AG09309 (cell line): ENCODE measurements at places on chromosomes 13 and 19.
A peak's percentile ranks its signal among the peaks of the same experiment; 100 is the strongest.

GRCh38 chr19:16330806-16331690 is 6.4 kb downstream of the KLF2 start:
- DNase-seq = no peak

DNA sequence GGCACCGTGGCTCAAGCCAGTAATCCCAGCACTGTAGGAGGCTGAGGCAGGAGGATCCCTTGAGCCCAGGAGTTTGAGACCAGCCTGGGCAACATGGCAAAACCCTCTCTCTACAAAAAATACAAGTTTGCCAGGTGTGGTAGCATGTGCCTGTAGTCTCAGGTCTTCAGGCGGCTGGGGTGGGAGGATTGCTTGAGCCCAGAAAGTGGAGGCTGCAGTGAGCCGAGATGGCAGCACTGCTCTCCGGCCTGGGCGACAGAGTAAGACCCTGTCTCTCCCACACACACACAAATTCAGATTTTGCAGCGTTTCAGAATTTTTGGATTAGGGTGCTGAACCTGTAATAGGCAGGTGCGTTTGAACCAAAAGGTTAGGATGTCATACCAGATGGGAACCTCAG is 2.2 kb downstream of the RPS11 start:
- DNase-seq = no peak

DNA sequence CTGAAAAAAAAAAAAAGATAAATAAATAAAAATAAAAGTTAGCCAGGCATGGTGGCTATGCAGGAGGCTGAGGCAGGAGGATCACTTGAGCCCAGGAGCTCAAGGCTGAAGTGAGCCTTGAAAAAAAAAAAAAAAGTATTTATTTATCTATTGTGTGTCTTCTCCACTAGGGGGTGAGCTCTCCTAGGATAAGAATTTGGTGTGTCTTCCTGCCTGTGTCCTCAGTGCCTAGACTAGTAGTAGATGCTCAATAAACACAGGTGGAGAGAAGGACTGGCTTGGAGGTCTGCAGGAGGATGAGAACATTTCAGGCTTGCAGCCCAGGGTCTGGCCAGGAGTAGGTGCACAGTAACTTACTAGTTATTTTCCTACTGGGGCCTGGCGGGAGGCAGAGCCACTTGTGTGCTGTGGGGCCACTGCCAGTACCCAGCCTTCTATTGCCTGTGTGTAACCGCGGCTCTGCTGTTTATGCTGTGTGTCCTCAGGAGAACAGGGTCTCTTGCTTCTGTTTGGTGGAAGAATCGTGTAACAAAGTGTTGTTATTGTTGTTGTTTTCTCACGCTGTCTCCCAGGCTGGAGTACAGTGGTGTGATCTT is 5.4 kb downstream of the LMTK3 start:
- DNase-seq = peak; percentile 8

GRCh38 chr13:111303559-111303958 is 16.9 kb upstream of the TEX29 start:
- DNase-seq = no peak

DNA sequence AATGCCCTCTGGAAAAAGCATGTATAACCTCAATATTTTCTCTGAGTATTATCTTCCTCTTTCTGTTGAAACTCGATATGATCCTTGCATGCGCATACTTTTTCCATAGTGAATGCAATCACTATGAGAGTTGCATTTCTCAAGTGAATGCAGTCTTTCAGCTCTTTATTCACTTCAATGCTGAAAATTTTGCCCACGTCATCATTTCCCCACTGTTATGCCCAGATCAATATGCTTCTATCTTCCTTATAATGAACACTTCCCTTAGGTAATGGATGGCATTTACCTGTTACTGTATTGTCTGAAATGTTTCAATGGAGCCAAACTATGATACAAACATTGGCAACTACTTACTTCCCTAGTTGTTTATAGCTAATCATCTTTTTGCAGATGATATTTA is 866.6 kb upstream of the SLITRK6 start:
- DNase-seq = no peak

GRCh38 chr13:93231867-93232266 is 5.3 kb downstream of the GPC6 start:
- no peak for DNase-seq

DNA sequence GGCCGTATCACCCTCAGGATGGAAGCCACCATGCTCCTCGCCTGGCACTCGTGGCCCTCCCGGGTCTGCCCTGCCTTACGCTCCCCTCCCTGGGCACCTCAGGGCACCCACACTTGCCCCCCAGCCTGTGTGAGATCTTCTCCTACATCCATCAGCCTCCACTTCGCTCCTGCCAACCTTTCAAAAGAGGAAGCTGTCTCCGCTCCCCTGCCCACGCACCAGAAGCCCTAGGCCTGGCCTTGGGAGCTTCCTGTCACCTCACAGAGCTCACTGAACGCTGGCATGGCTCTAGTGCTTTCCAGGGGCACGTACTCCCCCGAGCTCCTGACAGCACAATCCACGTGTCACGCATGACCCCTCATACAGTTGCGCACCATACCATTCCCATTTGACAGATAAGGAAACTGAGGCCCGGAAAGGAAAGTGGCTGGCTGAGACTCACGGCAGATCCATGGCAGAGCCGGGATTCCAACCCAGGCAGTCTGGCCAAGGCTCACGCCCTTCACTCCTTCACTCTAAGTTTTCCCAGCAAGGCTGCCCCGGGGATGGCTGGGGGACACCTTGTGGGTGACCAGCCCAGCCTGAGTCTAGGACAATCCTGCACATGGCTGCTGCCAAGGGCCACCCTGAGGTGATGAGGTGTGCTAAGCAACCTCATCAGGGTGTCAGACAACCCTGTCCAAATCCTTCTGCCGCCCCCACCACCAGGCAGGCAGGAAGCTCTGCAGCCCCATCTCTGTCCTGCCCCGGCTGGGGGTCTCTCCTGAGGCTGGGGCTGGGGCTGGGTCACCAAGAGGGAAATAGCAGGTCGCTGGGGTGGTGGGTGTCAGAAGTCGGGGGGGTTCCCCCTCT is 19.3 kb downstream of the PPP1R12C start:
- no peak for DNase-seq

DNA sequence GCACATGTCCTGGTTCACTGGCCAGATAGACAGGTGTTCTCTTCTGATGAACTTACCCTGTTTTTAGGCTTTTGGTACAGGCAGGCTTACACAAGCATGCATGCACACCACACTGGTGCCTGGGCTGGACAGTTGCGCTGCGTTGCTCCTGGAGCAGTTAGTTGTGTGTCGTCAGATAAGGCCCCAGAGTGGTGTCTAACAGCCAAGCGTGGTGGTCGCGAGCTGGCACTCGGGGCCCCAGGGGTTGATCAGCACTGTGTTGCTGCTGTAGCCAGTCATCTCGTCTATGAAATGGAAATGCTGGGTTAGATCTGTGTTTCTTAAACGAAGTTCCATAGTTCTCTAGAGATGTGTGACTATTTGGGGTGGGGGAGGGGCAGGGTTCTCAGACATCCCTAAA is 24.6 kb upstream of the TEX29 start:
- DNase-seq = no peak

GRCh38 chr13:99655351-99656091 is 154.2 kb downstream of the TM9SF2 start:
- DNase-seq = peak; percentile 72

GRCh38 chr13:95035311-95036109 is 265.7 kb downstream of the ABCC4 start:
- DNase-seq = no peak

DNA sequence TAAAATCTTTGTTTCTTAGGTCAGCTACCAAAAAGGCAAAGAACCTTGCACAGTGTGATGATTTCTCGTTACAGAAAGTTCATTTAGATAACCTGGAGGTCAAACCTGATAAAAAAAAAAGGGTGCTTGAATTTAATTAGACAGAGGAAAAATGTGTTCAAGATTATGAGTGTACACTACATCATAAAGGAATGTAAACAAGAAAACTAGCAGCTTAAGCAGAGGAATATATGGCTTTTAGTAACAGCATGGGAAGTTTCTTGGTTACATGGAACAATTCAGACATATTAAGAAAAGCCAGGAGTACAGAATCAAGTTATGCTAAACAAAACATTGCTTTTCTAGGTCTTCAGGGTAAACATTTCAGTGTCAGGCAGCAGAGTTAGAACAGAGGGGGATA is 32.9 kb downstream of the ING1 start:
- DNase-seq = no peak

DNA sequence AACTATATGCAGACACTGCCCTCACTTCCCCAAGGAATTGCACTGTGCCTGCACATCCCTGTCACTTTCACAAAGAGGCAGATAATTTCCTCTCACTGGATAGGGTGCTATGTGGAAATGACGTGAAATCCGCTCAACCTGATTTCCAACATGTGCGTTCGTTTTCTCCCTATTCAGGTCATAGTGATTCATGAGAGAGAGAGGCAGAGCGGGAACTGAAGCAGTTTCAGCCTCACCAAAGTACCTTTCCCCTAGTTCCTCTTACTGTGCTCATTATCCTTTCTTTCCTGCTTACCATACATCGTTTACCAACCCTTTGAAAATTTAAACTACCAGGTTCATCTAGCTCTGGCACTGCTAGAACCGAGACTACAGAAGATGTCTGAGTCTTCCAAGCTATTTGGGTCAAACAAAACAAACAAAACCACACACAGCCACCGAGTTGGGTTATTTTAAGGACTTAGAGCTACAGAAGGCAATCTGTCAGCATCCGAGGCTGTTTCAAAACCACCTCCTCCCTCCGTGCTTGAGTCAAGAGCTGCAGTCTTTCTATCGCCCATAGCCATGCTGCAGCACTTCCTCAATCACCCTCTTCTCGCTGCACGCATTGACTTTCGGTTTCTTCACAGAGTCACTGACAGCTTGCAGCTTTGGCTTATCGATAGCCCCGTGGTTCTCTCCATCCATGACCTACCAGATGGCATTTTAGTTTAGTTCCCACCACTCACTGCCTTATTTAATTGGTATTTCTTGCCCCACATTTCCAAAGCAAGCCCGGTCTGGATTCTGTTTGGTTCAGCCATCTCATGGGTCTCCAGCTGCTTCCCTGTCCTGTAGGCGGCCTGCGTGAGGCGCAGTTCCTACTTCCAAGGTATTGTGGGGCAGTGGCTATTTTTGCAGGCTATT is 1395.8 kb downstream of the EFNB2 start:
- no peak for DNase-seq

GRCh38 chr19:13795595-13796300 is 505 bp downstream of the ZSWIM4 start:
- DNase-seq = no peak

DNA sequence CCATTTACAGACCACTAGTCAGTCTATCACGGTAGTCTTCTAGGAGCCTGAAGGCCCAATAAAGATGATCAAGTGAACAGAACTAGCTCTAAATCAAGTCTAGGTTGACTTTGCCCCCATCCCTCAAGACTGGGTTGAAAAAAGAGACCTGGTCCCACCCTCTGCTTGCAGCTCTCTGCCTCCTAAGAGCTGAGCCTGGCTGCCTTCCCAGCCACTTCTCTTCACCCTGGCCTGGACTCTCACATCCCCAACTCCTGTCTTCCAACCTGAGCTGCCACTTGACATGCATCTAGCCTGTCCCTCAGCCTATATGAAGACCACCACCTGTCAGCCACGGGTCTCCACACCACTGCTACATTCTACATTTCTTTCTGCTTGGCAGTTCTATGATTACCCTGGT is 99.6 kb downstream of the FOXO1 start:
- no peak for DNase-seq

GRCh38 chr13:48220592-48220980 is 12.4 kb upstream of the ITM2B start:
- DNase-seq = no peak

DNA sequence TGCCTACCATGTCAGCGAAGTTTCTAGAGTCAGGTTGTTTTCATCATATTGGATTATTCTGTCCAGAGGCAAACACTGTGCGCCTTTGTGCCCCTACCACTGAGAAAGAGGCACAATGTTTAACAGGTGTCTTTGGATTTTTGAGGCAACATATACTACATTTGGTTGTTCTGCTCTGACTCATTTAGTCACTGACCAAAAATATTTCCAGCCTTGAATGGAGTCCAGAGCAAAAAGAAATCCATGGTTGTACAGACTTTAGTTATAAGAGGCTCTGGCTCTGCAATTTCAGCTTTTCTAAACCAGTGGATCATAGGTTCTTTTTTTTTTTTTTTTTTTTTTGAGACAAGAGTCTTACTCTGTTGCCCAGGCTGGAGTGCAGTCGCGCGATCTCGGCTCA is 35.7 kb downstream of the LACC1 start:
- DNase-seq = no peak

DNA sequence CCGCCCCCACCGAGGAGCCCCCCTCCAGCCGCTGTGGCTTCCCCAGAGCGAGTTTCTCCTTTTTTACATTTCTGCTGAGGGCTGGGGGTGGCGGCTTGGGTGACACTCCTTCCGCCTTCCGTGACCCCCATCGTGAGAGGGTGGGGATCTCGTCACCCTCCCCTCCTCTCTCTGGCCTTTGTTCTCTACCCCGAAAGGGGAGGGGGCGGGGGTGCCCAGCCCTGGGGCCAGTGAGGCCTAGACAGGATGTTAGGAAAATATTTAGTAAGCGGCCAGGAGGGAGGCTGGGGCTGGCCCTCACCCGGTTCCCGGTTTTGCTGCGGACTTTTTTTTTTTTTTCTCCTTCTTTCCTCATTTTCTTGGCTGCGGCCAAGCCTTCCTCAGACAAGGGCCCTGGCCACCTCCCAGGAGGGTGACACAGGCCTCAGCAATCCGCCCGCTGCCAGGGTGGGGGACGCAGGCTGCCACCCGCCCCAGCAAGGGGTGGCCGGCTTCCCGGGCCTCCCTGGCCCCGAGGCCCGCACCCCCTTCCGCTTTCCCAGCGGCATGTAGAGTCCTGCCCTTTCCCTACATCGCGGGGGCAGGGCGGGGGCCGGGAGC is 3.9 kb downstream of the MIDN start:
- DNase-seq = peak; percentile 87

DNA sequence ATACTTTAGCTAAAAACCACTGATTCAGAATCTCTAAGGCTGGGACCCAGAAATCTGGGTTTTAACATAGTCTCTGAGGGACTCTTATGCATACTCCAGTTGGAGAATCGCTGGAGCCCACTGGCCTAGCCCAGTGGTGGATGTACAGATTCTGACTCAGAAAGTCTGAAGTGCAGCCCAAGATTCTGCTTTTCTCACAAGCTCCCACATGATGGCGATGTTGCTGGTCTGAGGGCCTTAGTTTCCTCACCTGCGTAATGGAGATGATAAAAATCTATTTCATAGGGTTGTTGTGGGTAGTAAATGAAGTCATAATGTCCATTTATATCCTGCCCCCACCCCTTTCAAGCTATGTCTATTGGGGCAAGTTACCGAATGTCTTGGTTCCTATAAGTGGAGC is 7.7 kb upstream of the CDADC1 start:
- DNase-seq = no peak

- DNase-seq = no peak
Measured at GRCh38 chr13:40445557-40445990, 220.9 kb downstream of the FOXO1 start.

GRCh38 chr13:56015919-56016318 is 1124.8 kb upstream of the PRR20A start:
- no peak for DNase-seq

DNA sequence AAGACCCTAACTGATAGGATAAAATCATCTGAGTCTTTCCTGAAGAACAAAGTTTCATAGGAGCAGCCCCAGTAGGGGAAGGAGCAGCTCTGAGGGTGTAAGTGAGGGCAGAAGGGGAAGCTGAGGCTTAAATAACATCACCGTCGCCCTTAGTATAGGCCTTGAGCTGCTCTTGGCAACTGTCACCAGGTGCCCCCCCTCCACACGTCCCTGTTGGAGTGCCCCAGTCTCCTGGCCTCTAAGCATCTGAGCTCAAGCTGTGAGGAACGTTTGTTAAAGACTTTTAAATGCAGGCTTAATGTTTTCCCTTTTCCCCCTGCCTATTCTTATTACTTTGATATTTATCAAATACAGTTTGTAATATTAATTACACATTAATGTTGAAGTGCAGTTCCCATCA is 170.6 kb downstream of the ZIC5 start:
- no peak for DNase-seq
